Epithelial cell of alveolus of lung (primary cell): ENCODE measurements at places on chromosomes 12 and 14. TPM values are rescaled to one million over a fixed set of nuclear protein-coding genes. Genes with fewer than 3 reads are reported as not detected.

BCAT1 gene
- total RNA-seq, result 69.1 and 135 TPM in 2 replicates

DTX1 gene
- 0.39 TPM in 1 of 2 replicates, not detected in the other for total RNA-seq

TAS2R46 gene
- total RNA-seq, result 2.8 TPM in 1 of 2 replicates, not detected in the other

SLC39A2 gene
- 0.32 TPM in 1 of 2 replicates, not detected in the other for total RNA-seq

CCDC197 gene
- total RNA-seq, result not detected in 2 replicates

PPP1R12A gene
- 39.8 and 59.6 TPM in 2 replicates for total RNA-seq

ASCL1 gene
- total RNA-seq, result not detected in 2 replicates

GSKIP gene
- 16.1 and 23.0 TPM in 2 replicates for total RNA-seq

PARP11 gene
- 3.9 and 7.7 TPM in 2 replicates for total RNA-seq

VWF gene
- 1.4 and 4.3 TPM in 2 replicates for total RNA-seq

SCN8A gene
- total RNA-seq, result 0.08 and 3.7 TPM in 2 replicates

PRPH gene
- total RNA-seq, result not detected in 2 replicates

SOAT2 gene
- 0.48 TPM in 1 of 2 replicates, not detected in the other for total RNA-seq

TMEM63C gene
- total RNA-seq, result 0.65 TPM in 1 of 2 replicates, not detected in the other

RESF1 gene
- total RNA-seq, result 15.8 and 17.6 TPM in 2 replicates

PLA2G1B gene
- total RNA-seq, result not detected in 2 replicates

CEP83 gene
- 3.7 and 4.4 TPM in 2 replicates for total RNA-seq

A2M gene
- 2.5 and 566 TPM in 2 replicates for total RNA-seq

USP44 gene
- 0.72 and 1.8 TPM in 2 replicates for total RNA-seq

DACT1 gene
- total RNA-seq, result 4.7 and 23.8 TPM in 2 replicates

PTGER2 gene
- total RNA-seq, result 33.9 and 129 TPM in 2 replicates

PDZRN4 gene
- total RNA-seq, result 0.08 TPM in 1 of 2 replicates, not detected in the other

SCNN1A gene
- total RNA-seq, result 1.3 and 5.2 TPM in 2 replicates

MUCL1 gene
- total RNA-seq, result not detected in 2 replicates

VEZT gene
- total RNA-seq, result 45.6 and 48.7 TPM in 2 replicates

HOXC4 gene
- total RNA-seq, result 0.88 and 1.4 TPM in 2 replicates

STON2 gene
- total RNA-seq, result 0.96 and 1.9 TPM in 2 replicates

OR4E2 gene
- total RNA-seq, result not detected in 2 replicates

COX8C gene
- total RNA-seq, result not detected in 2 replicates

SLCO1B1 gene
- total RNA-seq, result not detected in 2 replicates

IAPP gene
- total RNA-seq, result not detected in 2 replicates

GUCY2C gene
- not detected in 2 replicates for total RNA-seq

CPNE6 gene
- not detected in 2 replicates for total RNA-seq

FAM90A1 gene
- total RNA-seq, result 0.13 and 0.80 TPM in 2 replicates

KRT85 gene
- not detected in 2 replicates for total RNA-seq

EIF5 gene
- 116 and 218 TPM in 2 replicates for total RNA-seq

NTN4 gene
- total RNA-seq, result 1.7 and 17.3 TPM in 2 replicates

TAS2R31 gene
- 0.39 and 6.8 TPM in 2 replicates for total RNA-seq

TBX3 gene
- 96.8 and 243 TPM in 2 replicates for total RNA-seq

SLC16A7 gene
- total RNA-seq, result 31.9 and 46.9 TPM in 2 replicates

SRRM4 gene
- not detected in 2 replicates for total RNA-seq

SYNDIG1L gene
- total RNA-seq, result 0.13 and 2.5 TPM in 2 replicates

FGF6 gene
- not detected in 2 replicates for total RNA-seq

IQSEC3 gene
- total RNA-seq, result 0.08 TPM in 1 of 2 replicates, not detected in the other

RPL10L gene
- not detected in 2 replicates for total RNA-seq

MDGA2 gene
- total RNA-seq, result 0.13 TPM in 1 of 2 replicates, not detected in the other
